CD4-positive, alpha-beta T cell treated with Interleukin-6 for 4 hours (primary cell): ENCODE measurements at places on chromosomes 12 and 14.

- no peak for DNase-seq
Observed at GRCh38 chr12:10404798-10405197, 4.8 kb downstream of the KLRC4 start.

GRCh38 chr14:78240567-78240966 lies 70.4 kb downstream of the NRXN3 start:
- no peak for DNase-seq

DNA sequence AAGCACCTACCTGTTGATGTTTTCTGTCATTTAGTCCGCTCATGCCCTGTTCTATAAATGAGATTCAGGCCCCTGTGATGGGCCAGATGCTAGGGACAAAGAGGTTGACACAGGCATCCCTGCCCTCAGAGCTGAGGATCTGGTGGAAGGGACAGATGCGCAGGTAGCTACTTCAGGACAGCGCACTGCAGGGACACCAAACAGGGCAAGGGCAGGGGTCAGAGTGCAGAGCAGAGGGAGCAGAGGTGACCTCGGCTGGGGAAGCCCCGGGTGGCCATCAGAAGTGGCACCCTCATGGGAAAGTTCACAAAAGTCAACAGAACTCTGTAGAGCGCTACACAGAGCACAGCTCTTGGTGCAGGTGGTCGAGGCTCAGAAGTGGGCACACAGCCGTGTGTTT lies 5.6 kb upstream of the PNMA1 start:
- no peak for DNase-seq

DNA sequence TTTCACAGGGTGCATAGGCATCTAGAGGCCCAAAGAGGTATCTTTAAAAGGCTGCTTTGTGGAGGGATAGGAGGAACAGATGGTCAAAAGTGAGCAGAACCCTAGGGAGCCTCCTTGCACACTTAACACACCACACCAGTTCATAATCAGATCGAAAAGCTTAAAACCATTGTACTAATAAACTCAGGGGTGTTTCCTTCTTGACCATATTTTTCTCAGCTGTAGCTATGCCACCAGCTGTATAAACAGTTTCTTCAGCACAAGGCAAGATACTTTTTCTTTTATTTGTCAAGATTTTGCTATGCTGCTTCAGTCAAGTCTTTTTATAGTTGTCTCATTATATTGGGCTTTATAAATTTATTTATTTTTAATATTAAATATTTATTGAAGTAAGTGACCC lies 88.7 kb downstream of the RIC8B start:
- DNase-seq, result no peak

DNA sequence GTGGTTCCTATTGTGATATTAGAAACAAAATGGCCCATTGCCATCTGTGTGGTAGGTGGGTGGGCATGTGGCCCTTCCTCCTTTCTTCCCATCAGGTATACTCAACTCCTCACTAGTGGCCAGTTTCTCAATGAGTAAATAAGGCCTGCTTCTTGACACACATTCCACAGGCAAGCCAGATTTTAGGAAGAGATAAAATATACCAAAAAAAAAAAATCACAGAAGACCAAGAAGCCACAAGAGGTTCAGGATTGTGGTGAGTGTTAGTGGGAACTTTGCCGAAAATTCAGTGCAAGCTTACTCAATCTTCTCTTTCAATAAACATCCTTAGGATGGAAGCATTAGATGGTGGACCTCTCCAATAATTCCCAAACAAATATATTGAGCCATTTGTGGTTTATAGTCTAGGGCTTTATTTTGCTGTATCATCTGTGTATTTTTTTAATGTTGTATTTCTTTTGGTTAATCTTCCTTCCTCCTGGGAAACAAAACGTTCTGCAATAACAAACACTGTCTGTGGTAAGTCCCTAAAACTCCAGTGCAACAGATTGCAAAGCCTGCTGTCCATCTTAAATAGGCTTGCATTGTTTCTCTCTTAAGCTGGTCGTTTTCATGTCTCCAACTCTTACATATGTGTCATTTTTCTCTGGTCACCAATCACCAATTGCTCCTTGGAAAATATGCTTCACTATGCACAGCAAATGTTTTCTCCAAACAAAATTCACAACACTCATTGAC lies 289.9 kb upstream of the KITLG start:
- no peak for DNase-seq

DNA sequence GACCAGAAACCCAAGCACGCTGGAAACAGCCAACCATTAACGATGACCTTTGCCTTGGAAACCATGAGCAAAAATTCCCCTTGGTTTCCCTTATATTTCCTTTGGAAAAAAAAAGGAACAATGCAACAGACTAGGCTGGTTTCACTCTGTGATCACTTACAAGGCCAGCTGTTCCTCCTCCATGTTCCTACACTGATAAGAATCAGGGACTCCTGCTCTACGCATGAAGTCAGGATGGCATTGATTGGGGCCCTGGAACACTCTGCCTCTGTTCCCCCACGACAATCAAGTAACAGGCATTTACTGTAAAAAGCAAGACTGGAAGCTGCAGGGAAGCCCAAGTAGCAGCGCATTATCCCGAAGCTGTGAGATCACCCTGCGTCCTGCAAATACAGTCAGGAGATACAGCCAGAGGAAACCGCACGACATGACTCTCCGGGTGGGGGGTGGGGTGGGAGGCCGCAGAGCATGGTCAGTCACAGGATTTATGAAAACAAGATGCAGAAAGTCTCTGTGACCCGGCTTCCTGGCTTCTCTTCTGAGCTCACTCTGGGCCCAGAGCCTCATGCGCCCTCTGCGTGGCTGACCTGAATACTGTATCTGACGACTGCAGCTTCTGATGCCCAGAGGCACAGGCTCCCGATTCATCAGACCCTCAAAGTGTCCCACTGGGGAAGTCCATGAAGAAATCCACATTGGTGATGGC lies 31.1 kb downstream of the SSH1 start:
- DNase-seq, result no peak

GRCh38 chr14:55160989-55161388 lies 30.4 kb downstream of the DLGAP5 start:
- no peak for DNase-seq
